H9 (cell line): ENCODE measurements at places on chromosomes 13 and 19. TPM values are rescaled to one million over a fixed set of nuclear protein-coding genes. Genes with fewer than 3 reads are reported as not detected.

DNA sequence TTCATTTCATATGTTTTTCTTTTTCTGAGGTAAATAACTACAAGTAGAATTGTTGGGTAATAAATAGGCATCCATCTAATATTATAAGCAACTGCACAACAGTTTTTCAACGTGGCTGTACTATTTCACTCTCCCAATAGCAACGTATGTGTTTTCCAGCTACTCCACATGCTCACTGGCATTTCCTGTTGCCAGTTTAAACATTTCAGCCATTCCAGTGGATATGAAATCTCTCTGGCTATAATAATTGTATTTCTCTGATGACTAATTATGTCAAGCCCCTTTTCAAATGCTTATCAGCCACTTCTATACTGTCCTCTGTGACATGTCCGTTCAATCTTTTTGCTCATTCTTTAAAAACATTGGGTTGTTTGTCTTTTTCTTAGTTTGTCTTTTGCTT is 26.8 kb upstream of the ALOX5AP start:
- no peaks in the 10 kb centered on the region for H3K36me3 ChIP-seq
- H3K4me1 ChIP-seq = no peaks in the 10 kb centered on the region
- H3K27me3 ChIP-seq = no peaks in the 10 kb centered on the region

DNA sequence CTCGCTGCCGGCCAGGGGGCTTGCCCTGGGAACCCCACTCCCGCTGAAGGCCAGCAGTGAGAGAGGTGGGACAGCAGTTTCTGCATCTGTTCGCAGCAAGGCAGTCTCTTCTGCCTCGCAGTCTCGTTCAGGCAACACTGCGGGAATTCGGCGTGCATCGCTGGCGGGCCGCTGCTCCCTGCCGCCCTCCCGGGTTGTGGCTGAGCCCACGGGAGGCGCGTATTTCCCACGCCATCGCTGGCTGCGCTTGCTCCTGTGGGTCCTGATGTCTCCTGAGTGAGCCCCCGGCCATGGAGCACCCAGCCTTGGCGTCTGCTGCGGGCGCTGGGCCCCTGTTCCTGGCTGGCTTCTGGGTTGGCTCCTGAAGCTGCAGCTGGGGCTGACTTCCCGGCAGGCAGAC is 227.9 kb downstream of the TEX29 start:
- DNase-seq = no peak
- no peak overlapping the region for H3K4me3 ChIP-seq
- no peaks in the 10 kb centered on the region for H3K27me3 ChIP-seq
- no peaks in the 10 kb centered on the region for H3K36me3 ChIP-seq

DNA sequence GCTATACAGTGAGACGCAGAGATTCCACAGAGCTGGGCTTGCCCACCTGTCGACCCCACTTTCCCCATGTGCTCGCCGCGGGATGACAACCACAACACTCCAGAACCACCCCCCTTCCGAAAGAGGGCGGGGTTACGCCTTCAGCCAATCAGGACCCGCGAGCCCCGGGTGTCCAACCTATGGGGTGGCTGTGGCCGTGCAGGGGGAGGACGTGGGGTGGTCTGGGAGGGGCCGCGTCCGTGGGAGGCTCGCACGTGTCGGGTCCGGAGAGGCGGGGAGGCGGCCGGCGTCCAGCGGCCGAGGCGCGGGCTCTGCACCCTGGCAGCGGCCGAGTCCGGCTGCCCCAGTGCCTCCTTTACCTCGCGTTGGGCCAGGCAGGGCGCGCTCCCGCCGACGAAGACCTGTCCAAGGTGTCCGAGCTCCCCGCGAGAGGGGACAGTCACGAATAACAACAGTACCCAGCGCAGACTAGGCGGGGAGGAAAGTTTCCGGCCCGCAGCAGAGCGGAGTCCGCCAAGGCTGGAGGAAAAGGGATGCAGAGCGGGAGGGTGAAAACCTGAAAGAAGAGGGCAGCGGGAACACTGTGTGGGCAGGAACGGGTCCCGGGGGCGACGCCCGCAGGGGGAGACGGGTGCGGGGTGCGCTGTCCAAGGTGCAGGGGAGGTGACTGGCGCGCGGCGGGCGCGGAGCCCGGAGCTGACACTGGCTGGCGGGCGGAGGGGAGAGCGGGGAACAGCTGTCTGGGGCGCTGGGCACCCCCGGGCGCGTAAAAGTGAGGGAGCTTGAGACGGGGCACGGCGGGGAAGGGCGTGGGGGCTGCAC is 911 bp downstream of the ENOX1 start:
- peak overlapping the region; percentile 92 for H3K4me3 ChIP-seq
- no peaks in the 10 kb centered on the region for H3K36me3 ChIP-seq
- H3K4me1 ChIP-seq = no peaks in the 10 kb centered on the region; the same call in 1 of the 2 replicates
- H3K27ac ChIP-seq = no peak overlapping the region
- peaks cover 6% of the 10 kb centered on the region; the same call in 1 of the 2 replicates for H3K27me3 ChIP-seq

The SLC7A10 gene
- total RNA-seq = 2.5 and 2.9 TPM in 2 replicates

The ZNF790 gene
- 8.2 and 9.6 TPM in 2 replicates for total RNA-seq

The CEACAM8 gene
- total RNA-seq = not detected in 2 replicates

The ALOX5AP gene
- total RNA-seq = not detected in 2 replicates

GRCh38 chr13:36432106-36432544 is at the start of gene CCNA1:
Gene CCNA1, plus strand, starts transcription at chr13:36432495. Its CDS starts 562 bp downstream, at chr13:36433057.
- peak; percentile 97 for DNase-seq
- H3K27me3 ChIP-seq = peaks cover 26% of the 10 kb centered on the region
- H3K4me1 ChIP-seq = peaks cover 3% of the 10 kb centered on the region; the same call in 1 of the 2 replicates
- peak within 1 kb of the TSS; percentile 81 for H3K4me3 ChIP-seq
- H3K36me3 ChIP-seq = no peaks in the 10 kb centered on the region; the same call in 1 of the 2 replicates

- H3K4me3 ChIP-seq = no peak overlapping the region
- no peak for DNase-seq
- H3K4me1 ChIP-seq = no peaks in the 10 kb centered on the region
- no peaks in the 10 kb centered on the region for H3K27me3 ChIP-seq
- H3K36me3 ChIP-seq = no peaks in the 10 kb centered on the region
- H3K27ac ChIP-seq = no peak overlapping the region
These were observed 509.5 kb downstream of the GPC6 start for GRCh38 chr13:93736081-93736480.

The BRME1 gene
- total RNA-seq = 4.7 and 6.7 TPM in 2 replicates

DNA sequence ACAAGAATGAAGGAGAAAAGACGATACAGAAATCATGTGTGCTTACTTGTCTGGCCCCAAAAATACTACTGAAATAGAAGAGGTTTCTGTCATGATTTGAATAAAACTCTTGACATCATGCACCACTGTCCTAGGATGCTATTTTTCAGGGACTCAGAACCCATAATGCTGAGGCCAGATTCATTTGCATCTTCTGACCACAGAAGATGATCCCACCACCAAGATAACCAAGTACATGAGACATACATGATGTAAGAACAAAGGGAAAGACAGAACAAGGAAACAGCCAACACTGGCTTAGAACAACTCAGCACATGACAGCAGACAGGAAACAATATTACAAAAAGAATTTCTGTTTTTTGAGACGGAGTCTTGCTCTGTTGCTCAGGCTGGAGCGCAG is 2.5 kb downstream of the ZNF552 start:
- H3K36me3 ChIP-seq = peaks cover 44% of the 10 kb centered on the region
- H3K4me1 ChIP-seq = no peaks in the 10 kb centered on the region
- DNase-seq = no peak
- H3K27me3 ChIP-seq = no peaks in the 10 kb centered on the region

- H3K27me3 ChIP-seq = no peaks in the 10 kb centered on the region
- peaks cover under 1% of the 10 kb centered on the region; the same call in 1 of the 3 replicates for H3K36me3 ChIP-seq
- H3K4me3 ChIP-seq = no peak overlapping the region
- no peaks in the 10 kb centered on the region for H3K4me1 ChIP-seq
- DNase-seq = no peak
- H3K27ac ChIP-seq = no peak overlapping the region
These were observed 35.1 kb downstream of the XPO4 start for GRCh38 chr13:20867408-20867807.

DNA sequence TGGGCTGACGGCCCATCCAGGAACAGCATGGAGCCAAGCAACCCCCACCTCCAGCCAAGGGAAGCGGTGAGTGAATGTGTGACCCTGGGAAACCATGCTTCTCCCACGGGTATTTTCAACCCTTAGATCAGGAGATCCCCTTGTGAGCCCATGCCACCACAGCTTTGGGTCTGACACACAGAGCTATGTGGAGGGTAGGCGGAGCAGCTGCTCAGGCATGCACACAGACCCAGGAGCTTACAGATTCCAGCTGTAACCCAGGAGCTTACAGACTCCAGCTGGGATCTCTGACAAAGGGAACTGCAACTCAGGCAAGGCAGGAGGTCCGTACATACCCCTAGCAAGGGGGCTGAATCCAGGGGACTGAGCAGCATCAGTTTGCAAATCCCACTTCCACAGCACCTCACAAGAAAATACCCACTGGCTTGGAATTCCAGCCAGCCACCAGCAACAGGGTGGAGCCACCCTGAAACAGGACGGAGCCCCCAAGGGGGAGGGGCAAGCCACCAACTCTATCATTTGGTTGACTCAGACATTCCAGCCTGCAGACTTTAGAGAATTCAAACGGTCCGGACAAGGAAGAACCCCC is 40.8 kb upstream of the RFXAP start:
- H3K4me3 ChIP-seq = peak overlapping the region; percentile 44
- no peaks in the 10 kb centered on the region for H3K27me3 ChIP-seq
- peak; percentile 74 for DNase-seq
- H3K27ac ChIP-seq = no peak overlapping the region

GRCh38 chr19:10100163-10100785 is 2.2 kb downstream of the ANGPTL6 start:
- no peaks in the 10 kb centered on the region for H3K4me1 ChIP-seq
- DNase-seq = no peak
- H3K27ac ChIP-seq = no peak overlapping the region
- no peaks in the 10 kb centered on the region for H3K36me3 ChIP-seq

DNA sequence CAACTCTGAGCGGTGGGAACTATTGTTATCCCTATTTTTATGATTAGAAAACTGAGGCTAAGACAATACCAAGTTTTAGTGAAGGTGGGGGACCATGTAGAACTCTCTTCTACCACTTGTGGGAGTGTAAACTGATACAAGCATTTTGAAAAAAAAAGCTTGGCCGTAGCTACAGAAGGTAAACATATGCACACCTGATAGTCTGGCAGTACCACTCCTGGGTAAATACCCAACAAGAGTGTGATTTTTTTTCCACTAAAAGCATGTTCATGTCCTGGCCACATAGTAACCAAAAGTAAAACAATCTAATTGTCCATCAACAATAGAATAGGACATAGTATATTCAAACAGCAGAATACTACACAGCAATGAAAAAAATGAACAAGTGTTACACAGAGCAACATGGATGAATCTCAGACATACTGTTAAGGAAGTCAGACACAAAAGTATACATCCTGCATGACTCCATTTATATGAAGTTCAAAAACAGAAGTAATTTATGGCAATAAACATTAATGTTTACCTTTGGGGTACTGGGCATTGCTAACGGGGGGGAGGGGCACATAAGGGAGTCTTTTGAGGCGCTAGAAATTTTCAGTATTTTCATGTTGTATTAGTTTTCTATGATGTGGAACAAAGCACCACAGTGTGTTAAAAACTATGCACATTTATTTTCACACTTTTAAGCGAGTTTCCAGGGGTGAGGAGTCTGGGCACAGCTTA is 6.4 kb upstream of the SPATA13 start:
- no peaks in the 10 kb centered on the region; the same call in 1 of the 2 replicates for H3K4me1 ChIP-seq
- H3K27ac ChIP-seq = no peak overlapping the region
- no peaks in the 10 kb centered on the region for H3K27me3 ChIP-seq
- no peak for DNase-seq

GRCh38 chr19:10430505-10431253 is 10.3 kb downstream of the PDE4A start:
- peaks cover 31% of the 10 kb centered on the region for H3K27me3 ChIP-seq
- H3K36me3 ChIP-seq = peaks cover 4% of the 10 kb centered on the region; the same call in 2 of the 3 replicates
- H3K4me3 ChIP-seq = peak overlapping the region; percentile 59
- no peaks in the 10 kb centered on the region for H3K4me1 ChIP-seq

DNA sequence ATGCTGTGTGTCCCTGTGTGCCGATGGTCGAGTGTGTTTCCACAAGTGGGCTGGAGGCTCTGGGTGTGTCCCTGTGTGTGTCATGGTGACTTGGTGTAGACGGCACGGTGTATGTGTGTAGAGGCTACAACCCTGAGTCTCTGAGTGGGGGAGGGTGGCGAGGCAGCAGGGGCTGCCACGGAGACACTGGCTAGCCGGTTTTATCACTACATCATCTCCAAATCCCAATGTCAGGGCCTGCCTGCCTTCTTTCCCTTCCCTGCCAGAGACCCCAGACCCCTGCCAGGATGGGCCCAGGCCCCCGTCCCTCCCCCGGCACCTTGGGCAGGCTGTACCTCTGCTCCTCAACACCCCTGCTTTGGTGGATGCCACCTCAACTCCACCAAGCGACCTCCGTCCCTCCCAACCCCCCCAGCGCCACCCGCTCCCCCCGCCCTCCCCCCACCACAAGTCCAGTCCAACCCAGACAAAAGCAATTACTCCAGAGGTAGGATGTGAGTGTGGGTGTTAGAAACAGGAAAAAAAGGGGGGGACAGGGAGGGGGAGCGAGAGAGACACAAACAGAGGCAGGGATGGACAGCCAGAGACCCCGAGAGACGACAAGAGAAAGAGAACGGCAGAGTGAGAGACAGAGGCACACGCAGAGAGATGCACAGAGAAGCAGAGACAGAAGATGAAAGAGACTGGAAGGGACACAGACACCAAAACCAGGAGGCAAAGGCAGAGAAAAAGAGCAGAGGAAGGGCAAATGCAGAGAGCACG is 21.6 kb upstream of the POU2F2 start:
- H3K27ac ChIP-seq = no peak overlapping the region
- H3K4me1 ChIP-seq = peaks cover 6% of the 10 kb centered on the region; the same call in 1 of the 2 replicates
- H3K36me3 ChIP-seq = no peaks in the 10 kb centered on the region
- no peak for DNase-seq
- no peaks in the 10 kb centered on the region; the same call in 1 of the 2 replicates for H3K27me3 ChIP-seq
- no peak overlapping the region for H3K4me3 ChIP-seq

- no peaks in the 10 kb centered on the region for H3K27me3 ChIP-seq
- H3K27ac ChIP-seq = no peak overlapping the region
- no peak for DNase-seq
- H3K36me3 ChIP-seq = no peaks in the 10 kb centered on the region
- no peaks in the 10 kb centered on the region for H3K4me1 ChIP-seq
These were observed 229.8 kb upstream of the IPO5 start for GRCh38 chr13:97723655-97724054.

The CGB8 gene
- 0.39 TPM in 1 of 2 replicates, not detected in the other for total RNA-seq

DNA sequence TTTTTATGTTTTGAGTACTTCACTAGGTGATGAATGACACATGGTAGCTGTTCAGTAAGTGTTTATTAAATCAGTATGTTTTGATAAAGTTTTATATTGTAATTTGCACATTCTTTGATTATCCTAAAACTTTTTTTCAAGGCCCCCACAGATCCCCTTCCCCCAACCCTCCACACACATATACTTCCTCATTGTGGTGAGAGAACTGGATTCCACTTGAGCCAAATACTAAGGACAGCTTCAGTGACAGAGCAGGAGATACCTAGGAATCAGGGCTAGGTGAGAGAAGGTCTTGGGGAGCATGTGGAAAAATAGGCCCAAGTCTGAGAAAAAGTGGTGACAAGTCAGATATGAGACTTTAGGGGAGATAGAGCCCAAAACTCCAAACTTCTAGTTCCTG is 174.6 kb downstream of the TDRD3 start:
- no peak overlapping the region for H3K4me3 ChIP-seq
- DNase-seq = no peak
- no peaks in the 10 kb centered on the region for H3K27me3 ChIP-seq
- H3K36me3 ChIP-seq = peaks cover 29% of the 10 kb centered on the region
- H3K4me1 ChIP-seq = peaks cover 8% of the 10 kb centered on the region

The ZNF426 gene
- 27.2 and 29.4 TPM in 2 replicates for total RNA-seq

- H3K27ac ChIP-seq = no peak overlapping the region
- H3K27me3 ChIP-seq = no peaks in the 10 kb centered on the region
- peaks cover 22% of the 10 kb centered on the region for H3K36me3 ChIP-seq
- H3K4me3 ChIP-seq = no peak overlapping the region
These were observed 42.8 kb downstream of the GAS6 start for GRCh38 chr13:113820813-113821651.
